ENCODE measurements at places on chromosomes 3 and 15.

GRCh38 chr3:114216186-114216970 is 21.0 kb downstream of the ZNF80 start:
- no peak for DNase-seq

GRCh38 chr3:11260460-11260859 is 11.7 kb upstream of the ATG7 start:
- DNase-seq, result no peak

DNA sequence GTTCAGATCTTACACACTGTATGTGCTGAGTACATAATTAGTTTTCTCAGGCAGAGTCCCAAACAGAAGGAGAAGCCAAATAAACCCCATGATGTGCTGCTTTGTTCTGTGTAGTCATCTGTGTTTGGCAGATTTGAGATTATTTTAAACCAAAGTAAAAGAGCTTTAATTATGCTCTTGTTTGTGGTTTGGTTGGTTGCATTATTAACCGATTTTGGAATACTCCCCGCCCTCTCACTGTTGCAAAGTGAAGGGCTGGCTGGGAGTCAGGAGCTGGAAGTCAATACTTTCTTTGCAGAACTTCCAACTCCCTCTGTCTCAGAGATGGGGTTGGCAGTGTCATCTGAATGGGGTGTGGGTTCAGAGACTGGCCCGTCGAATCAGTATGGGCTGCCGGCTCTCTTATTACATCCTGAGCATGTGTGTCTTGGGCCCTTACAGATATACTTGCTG is 34.4 kb downstream of the SLCO3A1 start:
- DNase-seq, result no peak

- DNase-seq, result peak; percentile 4
Measured at GRCh38 chr3:185215873-185216606, 37.8 kb downstream of the EHHADH start.

DNA sequence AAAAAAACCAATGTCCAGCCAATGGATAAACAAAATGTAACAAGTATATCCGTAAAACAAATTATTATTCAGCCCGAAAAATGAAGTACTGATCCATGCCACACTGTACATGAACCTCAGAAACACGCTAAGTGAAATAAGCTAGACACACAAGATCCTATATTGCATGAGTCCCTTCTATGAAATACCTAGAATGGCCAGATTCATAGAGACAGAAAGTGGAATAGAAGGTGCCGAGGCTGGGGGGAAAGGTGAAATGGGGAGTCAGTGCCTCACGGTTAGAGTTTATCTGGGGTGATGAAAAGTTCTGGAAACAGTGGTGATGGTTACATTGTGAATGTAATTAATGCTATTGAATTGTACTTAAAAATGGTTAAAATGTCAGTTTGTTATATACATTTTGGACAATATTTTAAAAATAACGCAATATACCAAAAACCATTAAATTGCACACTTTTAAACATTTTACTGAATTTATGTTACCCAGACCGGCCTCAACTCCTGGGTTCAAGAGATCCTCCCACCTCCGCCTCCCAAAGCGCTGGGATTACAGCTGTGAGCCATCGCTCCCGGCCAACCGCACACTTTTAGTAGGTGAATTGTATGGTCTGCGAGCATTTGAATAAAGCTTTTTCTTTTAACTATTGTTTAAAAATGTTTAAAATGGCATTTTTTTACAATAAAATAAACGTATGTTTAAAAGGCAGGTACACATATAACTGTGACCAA is 2.1 kb downstream of the RNF168 start:
- no peak for DNase-seq

DNA sequence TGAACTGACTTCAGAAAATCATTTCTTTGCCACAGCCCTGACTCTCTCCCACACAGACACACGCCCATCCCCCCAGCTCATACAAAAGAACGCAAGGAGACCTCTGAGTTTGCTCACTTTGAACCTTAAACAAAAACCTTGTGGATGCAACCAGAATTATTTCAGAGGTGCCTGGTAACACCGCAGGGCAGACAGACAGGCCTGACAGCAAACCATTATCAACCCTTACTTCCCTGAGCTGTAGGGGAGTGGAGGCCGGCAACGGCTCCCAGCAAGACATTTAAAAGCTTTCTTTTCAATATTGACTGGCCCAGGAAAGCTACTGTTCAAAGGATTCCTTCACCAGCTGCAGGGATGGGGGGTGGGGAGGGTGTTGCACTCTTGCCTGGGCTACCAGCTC is 2.0 kb upstream of the EFCC1 start:
- DNase-seq, result no peak

DNA sequence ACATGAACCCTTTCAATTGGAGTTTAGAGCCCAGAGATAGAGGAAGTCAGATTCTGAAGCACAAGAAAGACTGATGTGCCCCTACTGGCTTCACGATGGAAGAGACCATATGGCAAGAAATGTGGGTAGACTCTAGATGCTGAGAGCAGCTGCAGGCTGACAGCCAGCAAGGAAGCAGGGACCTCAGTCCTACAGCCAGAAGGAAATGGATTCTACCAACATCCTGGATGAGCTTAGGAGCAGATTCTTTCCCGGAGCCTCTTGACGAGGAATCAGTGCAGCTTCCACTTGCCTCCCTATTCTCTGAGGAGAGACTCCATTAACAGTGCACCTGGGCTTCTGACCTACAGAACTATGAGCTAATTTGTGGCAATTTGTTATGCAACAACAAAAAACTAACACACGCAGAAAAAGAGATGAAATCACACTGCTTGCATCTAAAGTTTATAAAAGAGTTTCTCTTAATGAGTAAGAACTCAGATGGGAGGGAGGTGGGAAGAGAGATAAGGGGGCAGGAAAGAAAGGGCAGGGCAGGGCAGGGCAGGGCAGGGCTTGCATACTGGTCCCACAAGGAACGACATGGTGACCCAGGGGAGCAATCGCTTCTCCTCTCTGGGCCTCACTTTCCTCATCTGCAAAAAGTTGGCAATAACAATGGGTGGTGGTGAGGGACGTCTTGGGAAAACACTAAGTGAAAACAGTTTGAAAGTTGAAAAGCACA is 440.9 kb downstream of the FOXP1 start:
- DNase-seq, result no peak

DNA sequence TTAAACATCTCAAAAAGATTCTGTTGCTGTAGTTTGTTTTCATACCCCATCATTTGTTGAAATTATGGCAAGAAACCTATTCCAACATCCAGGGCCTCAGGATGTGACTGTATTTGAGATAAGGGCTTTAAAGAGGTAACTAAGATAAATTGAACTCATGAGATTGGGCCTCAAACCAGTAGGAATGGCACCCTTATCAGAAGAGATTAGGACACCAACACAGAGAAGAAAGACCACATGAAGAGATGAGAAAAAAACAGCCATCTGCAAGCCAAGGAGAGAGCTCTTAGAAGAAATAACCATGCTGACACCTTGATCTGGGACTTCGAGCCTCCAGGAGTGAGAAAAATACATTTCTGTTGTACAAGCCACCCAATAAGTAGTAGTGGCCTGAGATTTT is 157.7 kb downstream of the CGGBP1 start:
- no peak for DNase-seq

GRCh38 chr3:38755130-38755529 is 60.9 kb downstream of the SCN10A start:
- DNase-seq, result no peak

DNA sequence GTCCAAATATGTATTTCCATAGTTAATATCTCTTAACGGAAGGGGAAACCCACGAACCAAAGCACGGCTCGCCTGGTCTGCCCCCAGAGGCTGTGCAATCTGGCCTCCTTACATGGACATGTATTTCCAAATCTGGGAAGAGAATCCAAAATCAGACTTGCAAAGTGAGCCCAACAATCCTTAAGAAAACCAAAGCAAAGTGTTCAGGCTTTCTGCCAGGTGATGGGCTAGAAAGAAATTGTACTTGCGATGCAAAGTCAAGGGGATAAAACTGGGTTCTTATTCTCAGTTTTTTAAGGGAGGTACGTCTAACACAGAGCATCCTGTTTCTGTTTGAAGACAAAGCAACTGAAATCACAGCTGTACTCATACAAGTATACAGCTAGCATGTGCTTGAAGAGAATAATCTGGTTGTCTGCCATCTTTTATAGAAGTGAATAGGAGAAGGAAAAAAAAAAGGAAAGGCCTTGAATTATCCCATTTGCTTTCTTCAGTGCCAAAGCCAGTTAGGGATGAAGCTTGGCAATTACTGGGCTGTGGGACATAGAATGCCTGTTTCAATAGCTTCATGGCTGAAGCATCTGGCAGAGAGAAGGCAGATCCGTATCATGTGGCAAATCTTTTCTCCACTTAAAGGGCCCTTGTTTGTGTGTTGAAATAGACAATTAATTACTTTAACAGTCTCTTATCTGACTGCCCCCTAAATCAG is 48.4 kb downstream of the LRIG1 start:
- DNase-seq, result peak; percentile 34
